Cerebellar nuclear complex (tissue), 1 donor: ENCODE measurements at places on chromosomes 5 and 9.

DNA sequence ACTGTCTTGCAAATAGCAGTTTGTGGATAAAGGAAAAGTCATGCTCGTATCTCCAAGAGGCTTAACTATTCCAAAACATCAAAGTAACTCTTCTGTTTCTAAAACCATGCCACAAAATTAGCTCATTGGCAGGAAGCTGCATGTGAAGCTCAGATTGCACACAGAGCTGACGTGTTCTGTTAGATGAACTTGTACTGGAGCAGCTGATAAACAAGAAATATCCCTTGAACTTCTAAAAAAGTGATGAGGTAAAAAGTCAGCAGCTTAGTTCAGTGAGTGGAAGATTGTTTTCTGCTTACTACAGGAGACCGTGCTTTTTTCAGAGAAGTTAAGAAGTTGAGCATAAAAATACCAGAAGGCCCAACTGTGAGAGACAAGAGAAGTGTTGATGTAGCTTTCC lies 113.2 kb downstream of the SLC12A2 start:
- no peak for DNase-seq

- no peak for DNase-seq
These were observed 11.3 kb upstream of the IGFBPL1 start for GRCh38 chr9:38435521-38435920.

DNA sequence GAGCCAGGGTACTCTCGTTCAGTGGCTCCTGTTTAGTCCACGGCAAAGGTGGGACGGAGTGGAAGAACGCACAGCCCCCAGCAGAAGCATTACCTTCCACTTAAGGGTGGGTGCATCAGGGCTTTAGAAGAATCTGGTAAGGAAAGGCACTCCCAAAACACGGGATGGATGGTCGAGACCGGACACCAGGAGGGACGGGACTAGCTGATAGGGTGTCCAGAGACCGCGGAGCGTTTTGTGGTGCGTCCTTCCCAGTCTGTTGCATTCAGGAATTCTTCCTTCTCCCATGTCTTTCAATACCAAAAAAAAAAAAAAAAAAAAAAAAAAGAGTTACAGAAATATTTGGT lies 545 bp upstream of the CTSV start:
- DNase-seq, result no peak

DNA sequence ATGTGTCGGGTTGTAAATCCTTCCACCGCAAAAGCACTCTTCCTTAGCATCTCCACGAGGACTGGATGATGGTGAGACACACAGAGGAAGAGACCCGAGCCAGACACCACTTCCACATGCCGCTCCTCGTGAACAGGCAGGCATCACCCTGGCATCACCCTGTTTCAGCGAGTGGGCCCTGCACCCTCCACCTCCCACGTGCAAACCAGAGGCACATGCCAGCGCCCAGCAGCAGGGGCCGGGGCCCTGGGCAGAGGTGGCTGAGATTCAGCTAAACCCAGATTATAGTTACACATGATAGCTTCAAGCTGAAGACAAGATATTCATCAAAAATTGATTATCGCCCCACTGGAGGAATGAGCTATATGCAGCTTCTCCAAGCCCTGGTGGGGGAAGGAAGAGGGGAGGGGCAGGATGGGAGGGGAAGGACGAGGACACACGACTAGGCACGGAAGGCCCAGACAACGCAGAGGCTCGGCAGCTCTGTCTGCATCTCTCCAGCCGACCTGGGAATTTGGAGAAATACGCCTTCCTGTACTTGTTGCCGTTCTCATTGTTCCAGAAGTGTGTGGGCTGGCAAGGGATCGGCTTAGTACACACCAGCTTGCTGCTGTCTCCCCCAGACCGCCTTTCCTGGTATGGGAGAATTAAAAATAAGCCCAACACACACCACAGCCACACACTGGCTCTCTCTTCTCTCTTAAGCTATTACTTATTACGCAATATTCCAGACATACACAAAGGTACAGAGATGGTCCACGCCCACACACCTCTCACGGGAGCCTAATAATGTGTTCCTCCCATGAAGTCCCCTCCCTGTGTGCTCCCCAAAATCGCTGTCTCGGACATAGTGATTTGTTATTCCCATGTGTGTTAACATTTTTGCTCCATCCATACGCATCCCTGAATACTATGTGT lies 50.4 kb upstream of the ZNF354A start:
- no peak for DNase-seq

DNA sequence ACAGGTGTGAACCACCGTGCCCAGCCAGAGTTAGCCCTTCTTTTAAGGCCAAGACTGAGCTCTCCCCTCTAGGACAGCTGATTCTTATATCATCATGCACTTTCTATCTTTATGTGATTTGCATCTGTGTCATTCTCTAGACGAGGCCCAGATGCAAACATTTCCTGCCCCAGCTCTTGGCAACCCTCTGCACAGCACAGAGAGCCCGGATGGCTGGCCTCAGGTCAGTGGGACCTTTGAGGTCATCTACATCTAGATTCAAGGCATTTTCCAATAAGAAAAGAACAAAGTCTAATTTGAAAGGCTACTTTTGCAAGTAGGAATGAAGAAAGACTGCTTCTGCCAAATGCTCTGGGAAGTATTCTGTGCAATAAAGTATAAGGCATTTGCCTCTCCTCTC lies 109.0 kb upstream of the DAB2 start:
- no peak for DNase-seq

GRCh38 chr5:76399268-76399667 lies 3.8 kb upstream of the IQGAP2 start:
- no peak for DNase-seq

DNA sequence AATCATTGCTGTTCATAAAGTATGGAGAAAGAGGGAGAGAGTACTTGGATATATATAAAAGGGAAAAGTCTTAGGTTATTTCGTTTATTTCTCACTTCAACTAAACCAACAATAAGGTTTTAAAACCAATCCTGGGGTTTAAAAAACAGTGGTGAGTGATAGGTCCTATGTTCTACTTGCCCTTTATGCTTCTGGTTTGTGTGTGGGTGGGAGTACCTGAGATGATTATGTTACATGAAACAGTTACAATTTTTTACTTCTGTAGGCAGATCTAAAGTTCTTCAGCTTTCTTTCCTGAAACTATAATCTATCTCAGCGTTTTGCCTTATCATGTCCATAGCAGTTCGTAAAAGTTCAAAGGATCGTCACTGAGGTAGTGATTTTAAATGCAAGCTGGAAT lies 49.2 kb downstream of the STX17 start:
- no peak for DNase-seq

- no peak for DNase-seq
These were observed 79.9 kb upstream of the FBXL17 start for GRCh38 chr5:108461628-108462367.

DNA sequence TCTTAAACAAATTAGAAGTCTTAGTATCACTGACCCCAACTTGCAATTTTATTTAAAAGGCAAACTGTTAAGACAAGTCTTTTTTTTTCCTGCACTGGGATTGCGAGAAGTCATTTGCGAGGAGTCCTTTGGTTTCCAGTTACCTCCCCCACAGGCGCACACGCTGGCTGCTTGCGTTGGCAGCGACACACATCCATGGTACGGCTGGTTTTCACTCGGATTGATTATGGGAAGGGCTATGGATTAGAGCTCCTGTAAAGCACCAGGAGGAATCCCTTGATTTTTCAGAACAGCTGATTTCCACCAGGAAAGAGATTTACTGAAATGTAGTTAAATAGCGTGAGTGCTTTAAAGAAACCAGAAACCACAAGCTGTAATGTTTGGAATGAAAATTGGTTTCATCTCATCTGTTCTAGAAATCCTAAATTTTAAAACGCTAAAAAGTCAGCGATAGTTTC lies 737 bp downstream of the SLC1A3 start:
- DNase-seq, result no peak

GRCh38 chr9:126916909-126917308 lies 2.3 kb downstream of the RALGPS1 start:
- DNase-seq, result no peak

DNA sequence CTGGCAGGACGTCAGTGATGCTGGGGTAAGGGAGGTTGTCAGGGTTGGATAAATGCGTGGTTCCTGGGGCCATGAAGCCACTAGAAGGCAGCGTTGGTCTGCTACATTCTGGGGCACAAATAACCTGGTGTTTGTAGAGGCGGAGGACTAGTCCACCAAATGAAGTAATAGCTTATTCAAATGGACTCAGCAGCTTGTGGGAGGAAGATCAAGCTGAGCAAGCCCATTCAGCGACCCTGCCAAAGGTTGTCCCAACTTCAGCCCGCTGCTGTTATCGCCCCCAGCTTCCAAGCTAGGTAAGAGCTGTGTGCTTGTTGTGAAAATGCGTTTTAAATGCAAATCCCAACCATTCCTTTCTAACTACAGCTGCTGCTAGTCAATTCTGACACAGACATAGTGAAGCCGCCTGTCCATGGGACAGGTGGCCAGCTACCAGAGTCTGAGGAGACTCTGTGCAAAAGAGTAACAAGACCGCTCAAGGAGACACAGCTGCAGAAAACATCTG lies 7.6 kb upstream of the FAM240B start:
- no peak for DNase-seq

- no peak for DNase-seq
These were observed 188.3 kb downstream of the GABBR2 start for GRCh38 chr9:98520221-98520960.

DNA sequence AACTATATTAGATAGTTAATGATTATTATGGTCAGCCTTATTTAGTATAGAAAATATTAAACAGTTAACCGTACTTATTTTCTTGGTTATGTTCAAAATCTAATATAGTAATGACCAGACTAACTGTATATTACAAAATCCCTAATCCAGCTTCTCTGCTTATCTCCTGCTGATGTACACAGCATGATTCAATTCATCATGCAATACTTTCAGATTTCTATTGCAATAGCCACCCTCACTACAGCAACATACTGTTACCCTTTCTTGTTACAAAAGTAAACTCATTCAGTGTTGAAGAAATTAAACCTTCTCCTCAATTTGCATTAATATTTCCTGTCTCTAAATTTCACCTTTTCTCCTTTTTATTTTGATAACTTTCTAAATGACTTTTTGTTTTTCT lies 1375.0 kb upstream of the NUDT12 start:
- no peak for DNase-seq

- no peak for DNase-seq
These were observed 57.8 kb downstream of the RORB start for GRCh38 chr9:74554751-74555419.

GRCh38 chr9:133935328-133936005 lies 56.7 kb downstream of the VAV2 start:
- no peak for DNase-seq

DNA sequence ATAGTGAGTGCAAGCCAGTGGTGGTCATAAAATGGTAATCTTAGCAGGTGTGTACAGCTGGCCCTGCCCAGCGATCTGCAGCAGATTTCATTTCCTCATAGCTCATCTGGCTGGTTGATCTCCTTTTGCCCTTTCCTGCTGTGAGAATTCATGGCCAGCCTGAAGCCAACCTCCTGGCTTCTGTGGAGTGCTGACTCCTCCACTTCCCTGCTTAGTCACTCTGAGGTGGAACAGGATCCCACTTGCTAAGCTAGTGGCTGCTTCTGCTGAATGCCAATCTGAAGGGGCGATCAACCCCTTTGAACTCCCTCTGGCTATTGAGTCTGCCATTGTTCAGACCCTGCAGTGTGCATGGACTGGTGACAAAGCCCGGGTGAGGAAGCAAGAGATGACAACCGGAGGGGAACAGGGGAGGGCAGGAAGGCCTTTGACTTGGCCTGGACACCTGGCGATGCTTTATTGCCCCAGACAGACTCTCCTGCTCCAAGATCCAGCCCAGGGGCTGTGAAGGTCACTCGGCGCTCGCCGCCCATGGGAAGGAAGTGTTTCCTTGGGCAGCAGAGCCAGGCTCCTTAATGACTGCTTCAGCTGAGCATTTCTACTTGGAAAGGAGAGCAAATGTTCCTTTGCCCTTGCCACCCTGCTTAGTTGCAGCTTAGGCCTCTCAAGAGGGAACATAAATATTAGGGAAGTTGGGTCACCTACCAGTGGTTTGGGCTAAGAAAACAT lies 341.1 kb downstream of the ZSWIM6 start:
- no peak for DNase-seq

DNA sequence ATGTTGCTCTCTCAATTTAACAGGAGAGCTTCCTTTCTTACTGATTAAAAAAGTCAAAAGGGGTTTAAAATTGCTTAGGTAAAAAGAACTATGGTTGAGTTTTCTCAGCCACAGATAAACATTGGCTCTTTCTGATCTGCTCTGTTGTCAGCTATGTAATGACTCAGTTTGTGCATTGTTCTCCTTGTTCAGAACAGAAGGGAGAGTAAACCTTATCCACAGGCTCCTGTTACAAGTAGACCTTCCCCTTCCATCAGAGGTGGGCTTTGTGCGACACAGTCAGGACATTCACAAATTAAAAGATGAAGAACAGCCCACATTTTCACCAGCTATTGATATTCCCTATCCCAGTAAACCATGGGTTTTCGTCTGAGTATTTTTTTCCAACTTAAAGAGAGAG lies 236.3 kb upstream of the SEMA6A start:
- no peak for DNase-seq

- no peak for DNase-seq
These were observed 40.5 kb downstream of the FYB1 start for GRCh38 chr5:39178861-39179260.

- DNase-seq, result no peak
These were observed 246.2 kb downstream of the MAN2A1 start for GRCh38 chr5:109935833-109936490.

DNA sequence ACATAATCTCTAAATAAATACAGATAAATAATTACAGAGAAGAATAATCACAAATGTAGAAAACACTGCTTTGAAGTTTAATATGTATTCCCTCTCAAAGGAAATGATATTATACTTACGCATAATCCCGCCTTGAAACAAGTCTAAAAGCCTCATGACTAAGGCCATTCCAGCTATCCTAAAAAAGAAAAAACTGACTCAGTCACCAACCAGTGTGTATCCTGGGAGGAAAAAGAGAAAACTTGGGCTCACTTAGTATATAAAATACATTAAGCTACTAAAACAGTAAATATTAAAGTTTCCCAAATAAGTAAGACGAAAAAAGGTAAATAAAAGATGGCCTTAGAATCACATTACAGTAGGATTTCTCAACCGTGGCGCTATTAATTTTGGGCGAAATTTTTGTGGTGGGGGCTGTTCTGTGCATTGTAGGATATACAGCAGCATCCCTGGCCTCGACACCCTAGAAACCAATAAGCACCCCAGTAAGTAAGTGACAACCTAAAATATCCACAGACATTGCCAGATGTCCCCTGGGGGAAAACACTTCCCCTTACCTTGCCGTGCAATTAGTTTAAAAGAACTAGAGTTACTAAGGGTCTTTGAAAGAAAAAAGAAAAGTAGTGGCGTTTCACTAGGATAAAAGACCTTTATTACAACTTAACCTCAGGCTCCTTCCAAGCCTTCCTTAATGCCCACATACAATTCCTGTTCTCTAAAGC lies 1.1 kb downstream of the HSPA9 start:
- DNase-seq, result no peak

GRCh38 chr5:51201024-51201423 lies 182.2 kb upstream of the ISL1 start:
- DNase-seq, result peak; percentile 34
